IPS-NIHi11 (cell line): ENCODE measurements at places on chromosomes 7 and 10.

DNA sequence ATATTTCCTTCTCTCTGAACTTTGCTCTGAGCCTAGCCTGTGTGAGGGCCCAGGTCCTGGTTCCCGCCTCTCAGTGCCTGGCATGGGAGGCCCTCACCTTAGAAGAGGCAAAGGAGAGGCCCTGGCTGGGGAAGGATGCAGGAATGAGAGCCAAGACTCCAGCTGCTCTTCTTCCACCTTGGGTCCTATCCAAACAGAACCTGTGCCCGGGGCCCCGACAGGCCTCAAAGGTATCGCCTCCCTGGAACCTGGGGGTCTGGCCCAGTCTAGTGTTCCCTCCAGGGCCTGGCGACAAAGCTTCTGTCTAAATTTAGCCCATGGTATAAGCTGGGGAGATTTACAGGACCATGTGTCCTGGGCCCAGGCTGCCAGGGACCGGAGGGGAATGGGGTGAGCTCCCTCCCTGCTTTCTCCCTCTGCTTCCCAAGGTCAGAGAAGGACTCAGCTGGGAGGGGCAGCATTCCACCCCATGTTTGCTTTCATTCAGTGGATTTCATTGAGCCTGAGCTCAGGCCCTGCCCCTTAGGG, 12.0 kb upstream of the CRHR2 start:
- peak; percentile 30 for DNase-seq

- no peak for DNase-seq
Observed at GRCh38 chr7:2490181-2490651, 14.0 kb upstream of the GRIFIN start.

DNA sequence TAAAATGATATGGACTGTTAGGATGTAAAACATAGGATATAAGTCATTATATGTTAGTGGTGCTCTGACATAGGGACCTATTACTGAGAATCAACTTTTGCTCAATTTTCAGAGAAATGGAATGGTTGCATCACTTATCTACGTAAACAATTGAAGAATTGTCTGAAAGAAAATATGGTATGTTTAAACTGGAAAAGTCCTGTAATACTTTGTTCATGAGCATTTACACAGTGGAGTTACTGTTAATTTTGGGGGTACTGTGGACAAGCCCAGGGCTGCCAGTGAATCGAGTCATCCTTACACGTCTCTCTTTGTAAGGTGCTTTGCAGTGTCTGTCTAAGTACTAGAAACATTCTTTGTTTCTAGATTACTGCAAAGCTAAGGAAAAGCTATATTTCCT, 152.0 kb downstream of the ZNF22 start:
- no peak for DNase-seq

DNA sequence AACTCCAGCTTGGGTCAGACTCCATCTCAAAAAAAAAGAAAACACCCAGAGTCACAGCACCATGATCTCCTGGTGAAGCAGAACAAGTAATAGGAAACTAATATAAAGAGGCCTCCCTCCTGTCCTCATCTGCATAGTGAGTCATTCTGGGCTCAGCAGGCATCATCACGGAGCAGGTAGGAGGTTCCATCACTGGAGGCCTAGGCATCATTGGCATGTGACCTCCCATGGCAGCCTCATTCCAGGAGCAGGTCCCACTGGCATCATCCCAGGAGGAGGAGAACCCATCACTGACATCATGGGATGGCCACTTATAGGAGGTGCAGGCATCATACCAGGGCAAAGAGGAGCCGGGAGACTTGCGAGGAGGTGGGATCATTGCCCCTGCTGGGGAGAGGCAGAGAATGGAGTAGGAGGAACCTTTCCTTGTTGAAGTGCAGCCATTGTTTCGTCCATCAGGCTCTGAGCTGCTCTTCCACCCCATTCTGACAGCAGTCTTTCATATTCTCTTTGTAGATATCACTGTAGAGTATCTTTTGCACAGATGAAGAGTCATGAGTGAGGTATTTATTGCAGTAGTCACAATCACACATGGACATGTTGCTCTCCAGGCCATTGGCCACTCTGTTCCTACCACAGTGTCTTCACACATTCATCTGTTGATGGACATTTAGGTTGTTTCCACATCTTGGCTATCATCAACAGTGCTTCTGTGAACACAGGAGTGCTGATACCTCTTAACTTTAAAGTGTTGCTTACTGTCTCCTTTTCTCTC, 73.8 kb downstream of the OSBPL3 start:
- no peak for DNase-seq

- DNase-seq: no peak
Observed at GRCh38 chr10:34405611-34406462, 409.3 kb downstream of the PARD3 start.

GRCh38 chr10:28905371-28905770, 228.1 kb downstream of the BAMBI start:
- no peak for DNase-seq
